CD4-positive, alpha-beta T cell treated with Interleukin-15 for 4 hours (primary cell): ENCODE measurements at places on chromosomes 1 and 21.

DNA sequence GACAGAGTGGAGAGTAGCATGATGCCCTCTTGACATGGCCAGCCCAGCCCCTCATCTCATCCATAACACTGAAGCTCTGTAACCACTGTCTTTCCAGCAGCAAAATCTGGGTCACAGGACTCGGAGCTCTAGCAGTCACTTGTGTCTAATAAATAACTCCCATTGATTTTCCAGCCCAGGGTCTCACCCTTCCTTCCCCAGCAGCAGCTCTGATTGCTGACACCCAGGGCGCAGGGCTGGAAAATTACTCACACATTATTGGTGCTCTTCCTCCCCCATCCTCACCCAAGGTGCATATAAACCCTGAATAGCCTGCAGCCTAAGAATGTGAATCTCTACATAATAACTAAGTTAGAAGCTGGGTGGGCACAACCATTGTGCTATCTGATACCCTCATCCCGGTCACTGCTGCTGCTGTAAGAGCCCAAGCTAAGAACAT is 21.1 kb upstream of the OR10J5 start:
- DNase-seq = no peak

GRCh38 chr1:29383746-29384371 is 147.5 kb downstream of the PTPRU start:
- DNase-seq = no peak

DNA sequence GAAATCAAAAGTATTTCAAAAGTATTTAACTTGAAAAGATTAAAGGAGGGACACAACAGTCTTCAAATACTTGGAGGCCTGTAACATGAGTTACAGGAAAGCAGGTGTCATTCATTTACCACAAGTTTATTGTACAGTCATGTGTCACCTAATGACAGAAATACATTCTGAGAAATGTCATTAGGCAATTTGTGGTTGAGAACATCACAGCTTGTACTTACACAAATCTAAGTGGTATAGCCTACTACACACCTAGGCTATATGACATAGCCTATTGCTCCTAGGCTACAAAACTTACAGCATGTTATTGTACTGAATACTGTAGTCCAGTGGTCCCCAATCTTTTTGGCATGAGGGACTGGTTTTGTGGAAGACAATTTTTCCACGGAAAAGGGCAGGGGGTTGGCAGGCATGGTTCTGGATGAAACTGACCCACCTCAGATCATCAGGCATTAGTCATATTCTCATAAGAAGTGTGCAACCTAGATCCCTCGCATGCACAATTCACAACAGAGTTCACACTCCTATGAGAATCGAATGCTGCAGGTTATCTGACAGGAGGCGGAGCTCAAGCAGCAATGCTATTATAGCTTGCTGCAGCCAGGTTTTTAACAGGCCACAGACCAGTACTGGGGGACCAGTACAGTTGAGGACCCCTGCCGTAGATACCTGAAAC is 25.0 kb upstream of the PHTF1 start:
- peak; percentile 80 for DNase-seq

- no peak for DNase-seq
Measured at GRCh38 chr1:2314273-2314802, 77.0 kb downstream of the MORN1 start.

DNA sequence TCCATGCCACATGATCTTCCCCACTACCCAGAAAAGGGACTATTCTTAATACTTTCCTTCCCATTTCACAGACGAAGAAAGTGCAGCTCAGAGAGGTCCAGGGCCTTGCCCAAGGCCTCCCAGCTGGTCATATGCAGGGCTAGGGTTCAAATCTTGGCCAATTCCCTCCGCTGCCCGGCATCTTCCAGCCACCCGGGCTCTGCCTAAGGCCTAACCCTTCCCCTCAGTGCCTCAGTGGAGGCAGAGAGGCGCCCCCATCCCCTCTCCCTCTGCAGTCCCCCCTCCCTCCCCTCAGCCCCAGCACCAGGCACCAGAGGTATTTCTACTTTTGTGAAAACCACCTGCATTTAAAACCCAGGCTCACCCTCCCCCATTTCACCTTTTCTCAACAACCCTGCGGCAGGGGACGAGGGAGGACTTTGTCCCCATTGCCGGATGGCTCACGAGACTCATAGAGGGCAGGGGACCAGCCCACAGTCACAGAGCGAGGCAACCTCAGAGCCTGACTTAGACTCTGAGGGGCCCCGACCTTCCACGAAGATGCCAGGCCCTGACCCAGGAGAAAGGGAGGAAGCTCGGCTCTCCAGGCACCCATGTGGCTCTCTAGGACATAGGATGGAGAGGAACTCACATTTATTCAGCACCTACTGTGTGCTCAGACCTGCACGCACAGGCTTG is 12.3 kb downstream of the LAPTM5 start:
- no peak for DNase-seq

GRCh38 chr1:212301580-212301979 is 16.4 kb downstream of the PPP2R5A start:
- no peak for DNase-seq

- DNase-seq = no peak
Measured at GRCh38 chr1:184615301-184615700, 139.4 kb downstream of the EDEM3 start.

GRCh38 chr1:22328331-22329147 is 123.1 kb upstream of the ZBTB40 start:
- DNase-seq = no peak

DNA sequence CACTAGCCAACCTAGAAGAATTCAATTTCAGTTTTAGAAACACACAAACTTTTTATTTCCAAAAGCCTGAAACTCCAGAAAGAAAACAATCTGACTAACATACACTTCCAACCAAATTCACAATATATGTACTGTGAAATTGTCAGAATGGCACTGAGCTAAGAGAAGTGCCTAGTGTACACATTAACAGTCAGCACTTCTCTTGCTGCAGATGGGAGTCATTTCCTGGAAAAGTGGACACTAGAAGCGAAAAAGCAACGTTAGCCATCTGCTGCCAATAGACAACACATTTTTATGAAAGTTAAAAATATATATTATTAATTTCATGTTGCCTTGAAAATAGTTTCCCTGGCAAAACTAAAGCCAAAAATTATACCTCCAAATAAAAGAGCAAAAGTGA is 66.1 kb downstream of the EPS15 start:
- DNase-seq = no peak

- no peak for DNase-seq
Measured at GRCh38 chr1:107525145-107525544, 384.3 kb downstream of the NTNG1 start.

DNA sequence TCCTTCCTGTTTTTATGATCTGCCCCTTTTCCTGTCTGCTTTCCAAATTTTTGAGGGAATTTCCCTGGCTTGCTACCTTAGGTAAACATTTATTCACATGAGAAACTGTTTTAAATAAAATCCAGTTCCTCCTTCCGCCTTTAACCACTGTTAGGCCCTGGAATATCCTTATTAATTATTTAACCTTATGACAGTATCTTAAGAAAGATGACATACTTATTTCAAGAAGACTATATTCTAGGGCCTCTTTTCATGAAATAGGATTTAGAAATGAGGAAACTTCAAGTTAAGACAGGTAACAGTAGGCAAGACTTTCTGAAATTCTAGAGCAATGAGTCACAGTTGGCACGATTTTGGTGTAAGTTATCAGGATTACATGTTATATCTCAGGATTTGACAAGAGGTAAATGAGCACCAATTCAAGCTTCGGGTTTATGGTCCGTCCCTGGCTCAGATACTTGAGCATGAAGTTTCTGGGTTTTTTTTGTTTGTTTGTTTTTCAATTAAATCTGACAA is 2.0 kb upstream of the TNFSF18 start:
- DNase-seq = no peak

GRCh38 chr1:47587891-47588582 is 150.2 kb downstream of the FOXD2 start:
- no peak for DNase-seq

GRCh38 chr1:33168556-33169289 is 13.1 kb downstream of the TRIM62 start:
- no peak for DNase-seq

DNA sequence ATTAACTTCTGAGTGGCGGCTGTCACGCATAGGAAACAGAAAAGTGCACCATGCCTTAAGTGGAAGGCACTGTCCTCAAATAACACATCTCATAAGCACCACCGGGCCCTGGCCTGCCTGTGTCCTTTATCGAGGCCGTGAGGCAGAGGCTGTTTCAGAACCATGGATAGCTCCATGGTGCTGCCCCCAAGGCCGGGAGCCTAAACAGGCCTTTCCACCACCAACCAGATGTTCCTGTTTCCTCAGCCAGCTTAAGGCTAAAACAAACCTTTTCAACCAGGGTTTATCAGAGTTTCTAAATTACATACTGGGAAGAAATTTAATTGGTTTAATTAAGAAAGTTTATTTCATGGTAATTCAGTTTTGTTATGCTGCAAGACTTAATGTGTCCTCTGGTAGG is 114.4 kb downstream of the DMRTA2 start:
- DNase-seq = no peak

- no peak for DNase-seq
Measured at GRCh38 chr1:173015629-173016028, 35.1 kb downstream of the TNFSF18 start.

DNA sequence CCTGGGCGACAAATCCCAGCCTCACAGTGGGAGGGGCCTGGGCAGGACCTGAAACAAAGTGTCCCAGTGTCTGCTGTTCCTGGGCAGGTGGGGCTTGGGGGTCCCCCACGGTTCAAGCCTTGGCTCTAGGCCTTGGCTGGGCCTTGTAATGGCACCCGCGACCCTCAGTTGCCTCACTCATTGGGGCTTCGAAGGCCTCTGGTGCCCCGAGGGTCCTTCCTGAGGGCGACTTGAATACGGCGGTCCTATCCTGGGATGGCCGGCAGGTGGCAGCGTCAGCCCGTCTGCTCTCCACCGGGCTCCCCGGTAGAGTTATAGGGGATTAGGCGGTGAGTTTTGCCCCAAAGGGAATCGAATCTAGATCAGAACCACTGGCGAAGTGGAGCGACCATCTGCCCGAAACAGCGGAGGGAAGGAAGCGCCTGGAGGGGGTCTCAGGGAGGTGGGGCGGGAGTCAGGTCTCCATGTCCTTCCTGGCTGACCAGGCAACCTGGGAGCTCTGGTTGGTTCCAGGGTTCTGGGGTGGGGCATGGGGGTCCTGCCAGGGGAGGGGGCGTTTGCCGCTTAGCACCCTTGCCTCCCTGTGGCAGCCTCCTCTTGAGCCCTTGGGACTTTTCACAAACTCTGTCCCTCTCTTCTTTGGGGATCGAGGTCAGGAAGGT is 2.1 kb upstream of the PEX10 start:
- peak; percentile 83 for DNase-seq

DNA sequence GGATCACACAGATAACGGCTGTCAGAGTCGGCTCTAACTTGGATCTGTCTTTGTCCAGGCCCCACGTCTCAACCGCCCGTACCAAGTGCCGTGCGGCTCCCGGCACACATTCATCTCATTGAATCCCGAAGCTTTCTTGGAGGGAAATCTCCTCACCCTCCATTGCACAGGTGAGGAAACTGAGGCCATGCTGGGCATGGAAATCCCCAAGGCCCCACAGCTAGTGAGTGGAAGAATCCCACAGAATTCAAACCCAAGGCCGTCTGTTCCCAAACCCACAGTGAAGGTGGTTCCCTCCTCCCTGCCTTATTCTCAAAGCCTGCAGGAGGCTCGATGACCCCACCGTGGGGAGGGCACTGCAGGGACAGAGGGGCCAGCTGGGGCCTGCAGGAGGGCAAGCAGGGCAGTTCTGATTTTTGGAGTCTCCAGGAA is 437.9 kb downstream of the MATN1 start:
- DNase-seq = no peak

DNA sequence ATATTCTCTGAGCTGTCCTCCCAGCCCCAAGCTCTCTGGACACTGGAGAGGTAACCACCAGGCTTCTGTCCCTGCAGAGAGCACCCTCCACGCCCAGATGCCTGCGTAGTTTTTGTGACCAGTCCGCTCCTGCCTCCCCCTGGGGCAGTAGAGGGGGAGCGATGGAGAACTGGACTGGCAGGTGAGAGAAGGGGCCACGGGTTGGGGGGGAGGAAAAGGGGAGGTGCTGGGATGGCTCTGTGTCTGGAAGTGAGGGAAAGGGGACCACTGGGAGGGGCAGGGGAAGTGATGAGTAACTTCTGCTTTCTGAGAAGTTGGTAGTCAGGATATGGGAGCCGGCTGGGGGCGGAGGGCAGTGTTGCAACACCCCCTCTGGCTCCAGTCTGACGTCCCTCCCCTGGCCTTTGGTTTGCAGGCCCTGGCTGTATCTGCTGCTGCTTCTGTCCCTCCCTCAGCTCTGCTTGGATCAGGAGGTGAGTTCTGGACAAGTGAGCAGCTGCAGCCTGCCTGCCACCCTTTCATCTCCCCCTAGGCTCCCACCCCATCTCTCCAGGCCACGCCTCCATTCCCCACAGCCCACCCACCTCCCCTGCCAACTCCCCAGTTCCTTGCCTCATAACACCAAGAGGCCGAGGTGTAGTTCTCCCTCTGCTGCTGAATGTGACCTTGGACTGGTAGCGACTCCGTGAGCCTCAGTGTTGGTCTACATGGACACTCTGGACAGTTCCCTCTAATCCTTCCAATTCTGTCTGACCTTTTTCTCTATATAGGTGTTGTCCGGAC is 3.1 kb downstream of the ADAMTSL4 start:
- no peak for DNase-seq

GRCh38 chr1:26832249-26832960 is 5.9 kb downstream of the ZDHHC18 start:
- DNase-seq = no peak

DNA sequence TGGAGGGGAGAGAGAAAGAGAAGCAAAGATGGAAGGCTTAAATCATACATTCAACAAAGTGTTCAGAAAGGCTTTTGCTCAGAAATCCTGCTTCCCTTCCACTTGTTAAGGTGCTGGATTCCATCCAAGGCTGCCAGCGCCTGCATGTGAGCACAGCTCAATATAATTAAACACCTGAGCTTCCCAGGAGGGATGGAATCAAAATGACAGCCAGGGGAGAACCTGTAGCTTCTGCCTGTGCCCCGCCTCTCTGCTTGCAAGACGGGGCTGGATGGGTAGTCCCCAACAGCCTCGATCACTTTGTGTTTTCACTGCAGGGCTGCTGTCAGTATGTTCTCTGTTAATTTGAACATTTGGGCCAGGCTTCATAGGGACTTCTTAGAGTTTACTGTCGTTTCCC is 225.7 kb downstream of the KCNH1 start:
- no peak for DNase-seq

DNA sequence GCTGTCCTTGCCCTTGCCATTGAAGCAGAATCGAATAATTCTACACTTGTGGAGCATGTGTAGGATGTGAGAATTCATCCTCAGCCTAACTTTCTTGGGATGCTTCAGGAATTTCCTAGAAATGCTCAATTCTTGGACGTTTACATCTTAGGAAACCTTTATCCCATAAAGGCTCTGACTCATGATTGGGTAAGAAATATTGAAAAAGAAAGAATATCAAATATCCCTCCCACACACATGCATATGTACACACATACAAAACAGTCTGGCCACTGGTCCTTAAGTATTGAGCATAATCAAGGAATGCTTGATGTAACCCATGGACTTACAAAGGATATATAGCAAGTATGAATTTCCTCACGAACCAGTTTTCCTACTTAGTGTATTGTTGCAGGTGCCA is 83.9 kb upstream of the IPO9 start:
- no peak for DNase-seq

DNA sequence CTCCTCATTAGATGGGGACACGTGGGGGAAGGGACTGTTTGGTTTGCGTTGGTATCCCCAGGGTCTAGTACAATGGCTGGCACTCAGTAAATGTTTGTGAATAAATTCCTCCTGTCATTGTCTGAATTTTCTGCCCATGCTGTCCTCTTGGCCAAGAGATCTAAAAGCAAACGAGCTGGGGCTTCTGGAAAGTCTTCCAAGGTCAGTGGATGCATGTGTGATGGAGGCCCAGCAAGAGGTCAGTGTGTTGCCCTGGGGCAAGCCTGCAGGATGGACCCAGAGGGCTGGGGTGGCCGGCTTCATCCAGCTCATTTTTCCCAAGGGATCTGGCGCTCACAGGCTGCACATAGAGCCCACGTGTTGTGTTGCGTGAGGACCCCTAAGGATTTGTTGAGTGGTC is 30.0 kb upstream of the JUN start:
- no peak for DNase-seq
